Activated CD8-positive, alpha-beta memory T cell treated with anti-CD3 and anti-CD28 coated beads, Interleukin-2, amount 50 U/mL, for 48 hours (primary cell): ENCODE measurements at places on chromosomes 5 and 9.
A peak's percentile ranks its signal among the peaks of the same experiment; 100 is the strongest.

GRCh38 chr5:914174-914573, 21.5 kb downstream of the TRIP13 start:
- DNase-seq, result no peak

DNA sequence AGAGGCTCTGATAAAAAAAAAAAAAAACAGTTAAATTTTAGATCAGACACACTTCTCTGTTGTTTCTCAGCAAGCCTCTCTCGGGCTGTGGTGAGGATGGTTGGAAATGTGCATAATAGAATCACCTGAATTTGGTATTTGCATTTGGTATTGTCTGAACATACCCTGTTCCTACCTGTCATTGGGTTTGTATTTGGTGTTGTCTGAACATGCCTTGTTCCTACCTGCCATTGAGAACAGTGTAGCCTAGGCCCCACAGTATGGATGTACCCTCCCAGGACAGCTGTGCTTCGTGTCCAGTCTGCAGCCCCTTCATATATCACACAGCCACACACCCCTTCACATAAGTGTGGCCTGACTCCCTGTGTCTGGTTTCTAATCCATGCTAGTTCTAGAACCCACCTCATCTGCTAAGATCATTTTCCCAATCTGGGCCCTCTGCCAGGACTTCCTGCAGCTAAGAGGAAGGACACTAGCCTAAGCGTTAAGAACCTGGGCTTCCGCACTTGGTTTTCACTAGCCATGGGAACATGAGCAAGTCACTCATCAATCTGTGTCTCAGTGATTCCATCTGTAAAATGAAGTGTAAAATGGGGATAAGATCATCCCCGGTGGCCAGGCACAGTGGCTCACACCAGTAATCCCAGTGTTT, 49.2 kb downstream of the ITGA2 start:
- no peak for DNase-seq

GRCh38 chr9:121071756-121072421, 2.9 kb upstream of the CNTRL start:
- no peak for DNase-seq

DNA sequence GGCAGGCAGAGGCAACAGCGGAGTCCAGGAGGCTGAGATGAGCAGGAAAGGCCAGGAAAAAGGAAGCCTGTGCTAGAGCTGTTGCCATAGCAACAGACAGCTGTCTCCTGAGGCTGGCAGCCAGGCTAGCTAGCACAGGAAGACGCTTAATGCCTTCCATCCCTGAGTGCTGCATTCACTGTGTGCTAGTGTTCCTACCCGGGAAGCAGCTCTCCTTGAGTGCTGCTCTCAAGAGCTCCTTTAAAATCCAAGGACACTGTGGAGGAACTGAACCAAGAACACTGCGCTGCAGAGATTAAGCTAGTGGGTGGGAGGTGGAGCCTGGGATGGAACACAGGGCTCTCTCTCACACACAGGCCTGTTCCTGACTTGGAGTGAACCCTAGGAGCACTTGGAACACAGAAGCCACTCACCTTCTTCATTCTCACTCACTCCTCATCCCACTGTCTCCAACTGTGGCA, 53.5 kb upstream of the IL7R start:
- no peak for DNase-seq

DNA sequence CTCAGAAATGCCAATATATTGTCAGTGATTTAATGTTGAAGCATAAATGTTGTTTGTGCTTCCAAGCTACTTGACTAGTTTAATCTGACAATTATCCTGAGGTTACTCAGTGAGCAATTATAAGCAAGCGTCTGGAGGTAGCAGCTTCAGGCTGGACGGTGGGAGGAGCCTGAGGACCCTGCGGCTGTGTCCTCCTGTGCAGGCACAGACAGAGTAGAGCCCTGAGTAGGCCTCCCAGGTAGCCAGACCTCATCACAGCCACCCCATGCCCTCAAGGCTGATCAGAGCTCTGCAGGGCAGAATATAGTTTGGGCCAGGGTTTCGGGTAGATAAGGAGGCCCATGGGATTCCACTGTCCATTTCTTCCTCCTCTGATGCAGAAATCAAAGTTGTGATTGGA, 153.6 kb downstream of the DRD1 start:
- DNase-seq, result no peak

DNA sequence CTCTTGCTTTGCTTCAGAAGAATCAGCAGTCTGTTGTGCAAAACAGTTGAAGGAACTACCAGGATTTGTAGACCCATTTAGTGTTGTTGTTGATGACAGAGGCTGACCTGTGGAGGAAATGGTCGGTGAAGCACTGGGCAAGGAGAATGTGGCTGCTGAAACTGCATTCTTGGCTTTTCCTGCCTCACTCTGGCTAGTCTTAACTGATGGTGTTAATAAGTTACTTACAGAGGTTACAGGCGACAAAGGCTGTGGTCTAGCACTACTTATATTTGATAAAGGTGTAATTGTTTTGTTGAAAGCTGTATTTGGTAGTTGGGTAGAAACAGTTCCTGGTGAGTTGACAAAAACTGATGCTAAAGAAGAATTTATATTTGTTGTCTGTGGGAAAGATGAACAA, 31.5 kb downstream of the MLANA start:
- DNase-seq, result no peak

GRCh38 chr9:130927995-130928900, 10.8 kb downstream of the FIBCD1 start:
- DNase-seq, result no peak

GRCh38 chr5:67268231-67269021, 71.8 kb upstream of the CD180 start:
- no peak for DNase-seq

- DNase-seq, result no peak
Observed at GRCh38 chr9:4514252-4515128, 24.2 kb downstream of the SLC1A1 start.

DNA sequence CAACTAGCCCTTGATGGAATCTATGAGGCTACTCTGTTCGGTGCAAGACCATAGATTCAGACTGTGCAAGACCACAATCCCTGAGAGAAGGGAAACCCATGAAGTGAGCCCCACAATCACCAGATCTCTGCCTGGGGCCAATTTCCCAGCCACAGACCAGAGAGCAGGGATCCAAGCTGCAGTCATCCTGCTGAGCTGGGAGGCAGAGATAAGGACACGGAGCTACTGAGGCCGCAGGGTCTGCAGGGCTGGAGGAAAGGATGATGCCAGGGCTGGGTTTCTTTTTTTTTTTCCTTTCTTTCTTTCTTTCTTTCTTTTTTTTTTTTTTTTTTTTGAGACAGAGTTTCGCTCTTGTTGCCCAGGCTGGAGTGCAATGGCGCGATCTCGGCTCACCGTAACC, 47.7 kb upstream of the FUBP3 start:
- no peak for DNase-seq

DNA sequence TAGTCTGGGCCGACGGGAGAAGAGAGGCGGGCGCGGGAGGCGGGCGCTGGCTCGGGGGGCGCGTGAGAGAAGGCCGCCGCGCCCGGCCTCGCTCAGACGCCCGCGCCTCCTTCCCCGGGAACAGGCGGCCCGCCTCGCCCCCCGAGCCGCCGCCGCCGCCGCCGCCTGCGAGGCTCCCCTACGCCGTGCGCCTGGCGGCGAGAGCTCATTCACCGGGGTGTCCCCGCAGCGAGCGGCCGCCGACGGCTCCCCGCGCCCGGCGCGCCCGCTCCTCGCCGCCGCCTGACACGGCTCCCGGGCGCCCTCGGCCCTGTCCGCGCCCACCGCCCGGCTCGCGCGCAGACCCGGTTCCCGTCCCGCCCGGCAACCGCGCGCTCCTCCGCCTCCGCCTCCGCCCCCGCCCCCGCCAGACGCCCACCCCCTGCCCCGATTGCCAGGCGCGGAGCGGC, at the start of gene GNAQ:
Gene GNAQ (minus strand): TSS at position 368 of the 449 bp plus-strand sequence. CDS start 576 bp downstream, outside the sequence.
- peak; percentile 75 for DNase-seq

DNA sequence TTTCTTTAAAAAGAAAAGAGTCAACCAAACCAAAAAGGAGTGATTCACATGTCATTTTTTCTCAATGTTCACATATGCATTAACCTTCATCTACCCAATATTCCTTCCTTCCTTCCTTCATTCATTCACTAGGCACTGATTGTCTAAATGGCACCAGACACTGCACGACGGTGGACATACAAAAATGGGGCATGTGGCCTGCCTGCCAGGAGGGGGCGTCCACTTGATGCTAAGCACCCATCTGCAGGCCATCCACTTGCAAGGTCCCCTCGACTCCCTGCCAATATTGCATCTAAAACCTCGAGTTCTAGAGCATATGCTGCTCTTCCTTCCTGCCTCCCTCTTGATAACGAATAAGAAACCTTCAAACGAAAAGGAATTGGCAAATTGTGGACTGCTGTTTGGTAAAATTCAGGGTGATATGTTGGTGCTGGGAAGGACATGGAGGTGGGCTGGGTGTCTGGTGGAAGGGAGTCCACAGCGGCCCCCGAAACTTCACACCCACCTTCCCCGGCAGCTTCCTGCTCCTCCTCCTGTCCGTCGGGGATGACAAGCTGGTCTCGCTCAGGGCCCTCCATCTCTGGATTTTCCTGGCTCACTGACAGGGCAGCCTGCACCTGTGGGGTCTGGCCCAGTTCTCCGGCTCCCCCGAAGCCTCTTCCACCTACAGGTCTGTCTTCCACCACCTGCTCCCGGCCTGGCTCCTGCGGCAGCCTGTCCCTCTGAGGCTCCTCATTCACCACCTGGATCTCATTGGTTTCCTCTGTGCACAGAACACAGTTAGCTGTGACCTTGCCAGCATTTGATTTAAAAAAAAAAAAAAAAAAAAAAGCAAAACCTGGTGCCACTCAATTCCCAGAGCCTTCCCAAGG, 64.3 kb downstream of the GOLM1 start:
- no peak for DNase-seq

DNA sequence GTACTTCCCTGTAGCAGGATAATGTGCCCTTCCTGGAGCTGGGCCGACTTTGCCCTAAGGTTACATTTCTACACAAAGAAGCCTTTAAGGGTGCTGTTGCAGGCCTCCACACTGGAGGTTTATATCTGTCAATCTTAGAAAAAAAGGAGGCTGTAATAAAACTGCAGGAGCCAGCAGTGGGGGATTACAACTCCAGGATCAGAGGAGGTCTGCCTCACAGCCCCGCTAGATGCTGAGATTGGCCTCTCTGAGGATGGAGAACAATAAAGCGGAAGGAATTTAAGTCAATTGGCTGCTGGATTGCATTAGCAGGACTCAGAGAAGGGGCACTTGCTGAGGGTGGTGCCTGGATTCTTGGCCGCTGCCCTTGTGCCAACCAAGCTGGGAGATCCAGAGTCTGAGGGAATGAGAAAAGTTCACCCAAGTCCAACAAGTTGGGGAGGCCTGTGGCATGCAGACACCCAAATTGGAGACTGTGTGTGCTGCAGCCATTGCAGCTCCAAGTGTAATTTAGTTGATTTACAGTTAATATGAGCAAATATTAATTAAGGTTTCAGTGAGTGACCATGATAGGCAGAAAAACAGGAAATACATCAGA, 99.0 kb upstream of the SSBP2 start:
- DNase-seq, result no peak

GRCh38 chr9:84339503-84339902, 1.1 kb downstream of the SLC28A3 start:
- no peak for DNase-seq

GRCh38 chr9:12698986-12699385, 5.8 kb downstream of the TYRP1 start:
- no peak for DNase-seq

GRCh38 chr5:65791712-65792673, 70.0 kb downstream of the NLN start:
- no peak for DNase-seq

DNA sequence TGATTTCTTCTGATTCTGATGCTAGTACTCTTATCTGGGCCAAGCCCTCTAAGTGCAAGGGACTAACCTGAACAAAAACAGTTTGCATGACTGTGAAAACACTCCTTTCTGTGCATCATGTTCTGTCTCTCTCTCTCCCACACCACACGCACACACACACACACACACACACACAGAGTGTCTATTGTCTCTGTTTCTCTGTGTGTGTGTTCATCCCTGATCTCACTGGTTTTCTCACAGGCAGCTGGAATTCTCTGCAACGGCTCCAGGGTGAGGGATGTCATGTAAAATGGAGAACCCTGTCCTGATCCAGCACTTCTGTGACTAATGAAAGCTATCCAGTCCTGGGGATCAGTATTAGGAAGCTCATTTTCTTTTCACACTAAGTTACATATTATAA, 453.1 kb upstream of the RGMB start:
- DNase-seq, result no peak

DNA sequence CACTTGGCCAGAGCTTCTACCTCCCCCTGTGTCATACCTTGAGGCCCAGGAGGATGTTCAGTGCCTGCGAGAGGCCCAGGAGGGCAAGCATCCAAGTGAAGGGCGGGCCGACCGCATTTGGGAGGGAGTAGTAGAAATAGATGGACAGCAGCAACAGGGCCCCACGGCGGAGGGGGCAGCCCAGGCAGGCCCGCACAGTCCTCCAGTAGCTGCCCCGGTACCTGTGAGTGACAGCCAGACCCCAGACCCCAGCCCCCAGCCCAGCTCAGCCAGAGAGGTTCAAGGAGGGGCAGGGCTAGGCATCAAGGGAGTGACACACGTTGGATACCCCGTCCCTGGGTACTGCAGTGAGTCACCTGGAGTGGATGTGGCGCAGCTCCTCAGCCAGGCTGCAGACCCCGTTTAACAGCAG, 1.4 kb downstream of the STING1 start:
- DNase-seq, result no peak

DNA sequence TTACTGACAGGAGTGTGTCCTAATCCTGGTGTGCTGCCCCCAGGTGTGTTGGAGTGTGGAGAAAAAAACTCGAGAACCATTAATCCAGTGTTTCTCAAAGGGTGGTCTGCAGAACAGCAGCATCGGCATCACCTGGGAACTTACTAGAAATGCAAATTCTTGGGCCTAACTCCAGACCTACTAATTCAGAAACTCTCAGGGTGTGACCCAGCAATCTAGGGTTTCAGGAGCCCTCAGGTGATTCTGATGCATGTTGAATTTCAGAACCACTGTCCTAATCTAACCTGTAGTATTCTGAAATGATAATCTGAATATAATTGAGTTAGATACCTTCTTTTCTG, 30.0 kb upstream of the IL6ST start:
- no peak for DNase-seq

GRCh38 chr9:33242609-33243134, 2.7 kb downstream of the SPINK4 start:
- no peak for DNase-seq

DNA sequence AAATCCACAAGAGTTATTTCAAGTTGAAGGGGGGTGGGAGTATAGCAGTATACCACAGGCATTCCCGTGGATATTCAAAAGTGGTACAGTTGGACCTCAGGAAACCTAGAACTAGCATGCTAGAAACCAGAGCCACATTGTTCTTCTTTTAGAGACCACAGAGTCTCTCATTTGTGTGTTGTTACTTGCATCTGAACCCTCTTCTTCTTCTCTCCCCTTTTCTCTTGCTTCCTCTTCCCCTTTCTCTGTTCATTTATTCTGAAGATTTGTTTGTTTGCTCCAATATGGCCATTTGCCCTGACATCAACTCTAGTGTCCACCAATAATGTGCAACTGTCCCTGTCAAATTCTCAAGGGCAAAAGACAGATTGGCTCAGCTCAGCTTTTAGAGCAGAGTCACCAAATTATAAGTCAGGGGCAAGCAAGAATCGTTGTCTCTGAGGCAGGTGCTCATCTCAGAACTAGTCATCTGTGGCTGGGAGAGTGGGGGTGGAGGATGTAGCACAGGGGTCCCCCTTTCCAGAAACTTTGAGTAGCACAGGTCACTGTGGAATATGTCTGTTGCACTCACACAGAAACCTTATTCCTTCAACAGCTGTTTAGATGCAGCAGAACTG, 321.1 kb downstream of the ARRDC3 start:
- DNase-seq, result no peak

- no peak for DNase-seq
Observed at GRCh38 chr5:149205625-149206523, 64.6 kb downstream of the ABLIM3 start.
